ENCODE measurements at places on chromosomes 7 and 10. TPM values are rescaled to one million over a fixed set of nuclear protein-coding genes. Genes with fewer than 3 reads are reported as not detected.

PDZD7 gene
- total RNA-seq, result 0.62 TPM

PRLHR gene
- not detected for total RNA-seq

HABP2 gene
- total RNA-seq, result not detected

GDF2 gene
- total RNA-seq, result not detected

DDX21 gene
- total RNA-seq, result 164 TPM

GIMAP2 gene
- 45.0 TPM for total RNA-seq

UCMA gene
- not detected for total RNA-seq

STAG3 gene
- 38.4 TPM for total RNA-seq

CYP3A4 gene
- total RNA-seq, result not detected

LFNG gene
- total RNA-seq, result 22.7 TPM

TDRD1 gene
- 0.47 TPM for total RNA-seq

SPAM1 gene
- total RNA-seq, result not detected

PLXDC2 gene
- not detected for total RNA-seq

ACBD7 gene
- 0.94 TPM for total RNA-seq

TUBAL3 gene
- total RNA-seq, result not detected

CFAP46 gene
- total RNA-seq, result not detected

GPNMB gene
- total RNA-seq, result 0.54 TPM

VSTM2A gene
- total RNA-seq, result not detected

DLX5 gene
- not detected for total RNA-seq

GIMAP1 gene
- 5.3 TPM for total RNA-seq

ACHE gene
- not detected for total RNA-seq

TRIL gene
- not detected for total RNA-seq

RGR gene
- total RNA-seq, result not detected

AS3MT gene
- total RNA-seq, result 1.2 TPM

FGFBP3 gene
- 1.6 TPM for total RNA-seq

TFPI2 gene
- not detected for total RNA-seq

AMZ1 gene
- total RNA-seq, result 0.47 TPM

LZTS2 gene
- 8.9 TPM for total RNA-seq

COL1A2 gene
- 0.35 TPM for total RNA-seq
